ENCODE measurements at places on chromosomes 1 and 21. TPM values are rescaled to one million over a fixed set of nuclear protein-coding genes. Genes with fewer than 3 reads are reported as not detected.

Gene RGS13
- total RNA-seq, result not detected

Gene CLCA4
- not detected for total RNA-seq

Gene C8B
- not detected for total RNA-seq

Gene DNALI1
- total RNA-seq, result 2.9 TPM

Gene GJA4
- total RNA-seq, result 0.12 TPM

Gene PGLYRP4
- not detected for total RNA-seq

Gene HHIPL2
- under 0.01 TPM for total RNA-seq

Gene ZNF593OS
- not detected for total RNA-seq

Gene CNKSR1
- total RNA-seq, result 1.8 TPM

Gene CASQ1
- not detected for total RNA-seq

Gene FAM131C
- total RNA-seq, result 0.23 TPM

Gene CAPN2
- 132 TPM for total RNA-seq

Gene TNFRSF18
- total RNA-seq, result not detected

Gene FAM72C
- total RNA-seq, result 0.09 TPM

Gene SLFNL1
- 0.58 TPM for total RNA-seq

Gene DIRAS3
- 4.0 TPM for total RNA-seq

Gene ANGPTL3
- not detected for total RNA-seq

Gene UCK2
- total RNA-seq, result 50.2 TPM

Gene TMEM269
- total RNA-seq, result under 0.01 TPM

Gene ATP1A2
- total RNA-seq, result 1.8 TPM

Gene PTAFR
- 0.23 TPM for total RNA-seq

Gene CR1
- not detected for total RNA-seq

Gene ZNF697
- total RNA-seq, result 8.2 TPM

Gene VSIG8
- not detected for total RNA-seq

Gene S100A7
- total RNA-seq, result not detected

Gene KRTAP13-2
- not detected for total RNA-seq

Gene SLC16A4
- total RNA-seq, result 11.6 TPM

Gene SDE2
- total RNA-seq, result 7.1 TPM

Gene ANGEL2
- 29.1 TPM for total RNA-seq

Gene CLEC20A
- total RNA-seq, result not detected

Gene LYPD8
- not detected for total RNA-seq

Gene CRYAA
- total RNA-seq, result not detected

Gene FCRL1
- total RNA-seq, result not detected

Gene SYT2
- not detected for total RNA-seq

Gene WNT2B
- 1.6 TPM for total RNA-seq

Gene LPAR3
- 0.58 TPM for total RNA-seq

Gene MEAF6
- total RNA-seq, result 42.5 TPM

Gene NENF
- total RNA-seq, result 110 TPM

Gene TAS1R3
- not detected for total RNA-seq

Gene TMEM61
- not detected for total RNA-seq

Gene LCE5A
- total RNA-seq, result not detected

Gene PDIK1L
- total RNA-seq, result 1.7 TPM

Gene F3
- total RNA-seq, result 10.5 TPM

Gene TENT5C
- 0.58 TPM for total RNA-seq
